Right renal pelvis (tissue), 4 donors: ENCODE measurements at places on chromosomes 7 and 10.
A peak's percentile ranks its signal among the peaks of the same experiment; 100 is the strongest.

- no peak for DNase-seq
Measured at GRCh38 chr10:114045136-114046086, 1.7 kb downstream of the ADRB1 start.

DNA sequence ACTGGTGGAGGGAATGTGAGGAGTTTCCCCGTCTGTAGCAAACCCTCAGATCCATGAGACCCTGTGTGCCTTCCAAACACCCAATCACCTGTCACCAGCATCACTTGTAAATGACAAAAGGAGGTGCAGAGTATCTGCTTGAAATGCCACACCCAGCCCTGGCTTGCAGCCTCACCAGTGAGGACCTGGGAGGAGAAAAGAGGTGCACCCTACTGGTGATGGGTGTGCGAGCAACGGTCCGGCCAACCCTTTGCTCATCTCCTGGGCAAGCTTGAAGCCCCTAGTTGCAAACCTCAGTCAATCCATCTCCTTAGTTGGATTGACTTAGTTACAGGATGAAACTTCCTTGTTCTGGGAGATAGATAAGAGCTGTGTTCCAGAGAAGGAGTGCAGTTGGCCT lies 62.4 kb upstream of the WAPL start:
- no peak for DNase-seq

DNA sequence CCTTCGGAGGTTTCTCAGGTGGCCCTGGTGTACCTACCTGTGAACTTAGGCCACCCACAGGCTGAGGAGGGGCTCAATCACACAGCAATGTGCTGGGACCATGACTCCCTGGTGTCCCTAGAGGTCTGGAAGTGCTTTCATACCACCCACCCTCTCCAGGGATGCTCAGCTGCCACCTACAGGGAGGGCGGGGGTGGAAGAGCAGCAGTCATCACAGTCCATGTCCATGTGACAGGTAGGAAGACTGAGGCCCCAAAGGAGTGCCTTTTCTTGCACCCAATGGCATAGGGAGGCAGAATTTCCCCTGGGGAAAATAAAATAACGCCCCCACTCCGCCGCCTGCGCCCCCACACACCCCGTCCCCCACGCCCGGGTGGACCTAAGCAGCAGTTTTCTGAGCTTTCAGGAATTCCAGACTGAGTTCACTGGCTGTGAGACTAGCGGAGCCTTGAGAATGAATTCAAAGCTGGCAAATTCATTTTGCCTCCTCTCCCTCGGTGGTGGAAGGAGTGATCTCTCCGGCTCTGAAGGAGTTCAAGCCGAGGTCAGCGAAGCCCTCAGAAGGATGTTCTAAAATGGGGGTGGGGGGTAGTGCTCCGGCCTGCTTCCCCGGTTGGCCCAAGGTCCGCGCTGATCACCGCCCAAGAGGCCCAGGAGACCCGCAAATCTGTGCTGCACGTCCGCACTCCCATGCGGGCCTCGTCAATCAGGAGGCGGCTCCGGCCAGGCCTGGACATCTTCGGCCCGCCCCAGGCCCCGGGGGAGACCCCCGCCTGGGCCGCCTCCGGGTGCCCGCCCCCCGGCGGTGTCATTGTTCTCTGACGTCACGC lies 2.1 kb upstream of the ZMIZ1 start:
- DNase-seq: no peak

DNA sequence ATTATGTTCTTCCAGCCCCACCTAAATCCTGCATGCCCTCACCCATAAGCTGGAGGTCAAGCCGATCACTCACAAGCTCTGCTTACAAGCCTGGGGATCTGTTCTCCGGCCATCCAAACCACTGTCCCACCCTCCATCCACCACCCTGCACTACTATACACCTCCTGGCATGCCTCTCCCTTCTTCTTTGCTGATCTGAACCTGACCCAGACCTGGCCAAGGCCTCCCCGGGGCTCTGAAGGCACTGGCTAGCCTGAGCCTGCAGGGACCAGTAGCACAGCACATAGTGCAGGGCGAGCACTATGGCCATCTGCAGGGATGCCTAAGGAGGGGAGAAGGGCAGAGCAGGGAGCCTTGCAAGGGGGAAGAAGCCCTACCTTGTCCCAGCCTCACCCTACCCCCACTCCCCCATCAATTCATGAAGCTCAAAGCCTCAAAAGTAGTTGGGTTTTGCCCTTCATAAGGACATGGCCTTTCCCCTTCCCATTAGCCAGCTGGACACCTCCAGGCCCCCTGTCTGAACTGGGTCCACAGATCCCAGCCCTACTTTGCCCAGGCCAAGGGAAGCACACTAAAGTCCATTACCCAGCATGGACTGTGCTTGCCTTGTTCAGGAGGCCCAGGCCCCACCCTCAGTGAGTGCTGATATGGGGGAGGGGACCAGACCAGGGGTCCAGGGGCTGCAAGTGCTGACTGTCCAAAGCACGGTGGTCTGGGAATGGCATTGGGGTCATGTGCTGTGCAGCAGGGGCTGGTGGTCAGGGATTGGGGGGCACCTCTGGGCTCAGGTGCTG lies 29.6 kb downstream of the CHAT start:
- DNase-seq: no peak

GRCh38 chr7:50665403-50666123 lies 100.4 kb upstream of the DDC start:
- DNase-seq: no peak

DNA sequence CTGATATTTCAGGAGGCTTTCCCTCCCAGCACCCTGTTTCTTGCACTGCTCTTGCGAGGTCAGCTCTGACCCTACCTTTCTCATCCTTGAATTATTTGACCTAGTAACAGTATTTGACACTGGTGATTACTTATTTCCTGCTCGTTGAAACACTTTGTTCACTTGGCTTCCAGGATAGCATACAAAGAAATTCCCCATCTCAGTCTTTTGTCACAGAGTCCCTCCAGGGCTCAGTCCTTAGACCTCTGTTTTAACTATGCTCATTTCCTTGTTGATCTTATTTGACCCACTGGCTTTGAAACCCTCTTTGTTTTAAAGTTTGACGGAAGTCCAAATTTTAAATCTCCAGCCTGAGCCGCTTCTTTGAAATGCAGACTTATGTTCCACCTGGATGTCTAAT lies 29.9 kb downstream of the BMPR1A start:
- DNase-seq: peak; percentile 14

GRCh38 chr7:82291931-82292330 lies 151.6 kb downstream of the CACNA2D1 start:
- no peak for DNase-seq

DNA sequence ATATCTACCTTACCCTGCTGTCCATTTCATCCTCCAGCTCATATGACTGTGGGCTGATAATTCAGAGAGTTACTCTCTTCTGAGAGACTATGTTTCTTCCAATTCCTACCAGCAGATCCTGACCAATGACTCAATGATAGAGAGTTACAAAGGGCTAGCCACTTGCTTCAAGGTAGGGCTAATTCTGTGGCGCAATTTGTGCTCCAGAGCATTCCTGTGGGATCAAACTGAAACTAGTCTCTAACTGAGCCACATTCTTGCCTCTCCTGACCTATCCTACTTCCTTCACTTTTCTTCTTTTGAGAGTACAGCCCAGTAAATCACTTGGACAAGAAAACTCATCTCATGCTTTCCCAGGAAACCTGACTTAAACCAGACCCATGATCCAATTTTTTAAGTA lies 17.9 kb upstream of the ASZ1 start:
- no peak for DNase-seq

GRCh38 chr10:78960316-78960800 lies 108.4 kb upstream of the ZMIZ1 start:
- no peak for DNase-seq

DNA sequence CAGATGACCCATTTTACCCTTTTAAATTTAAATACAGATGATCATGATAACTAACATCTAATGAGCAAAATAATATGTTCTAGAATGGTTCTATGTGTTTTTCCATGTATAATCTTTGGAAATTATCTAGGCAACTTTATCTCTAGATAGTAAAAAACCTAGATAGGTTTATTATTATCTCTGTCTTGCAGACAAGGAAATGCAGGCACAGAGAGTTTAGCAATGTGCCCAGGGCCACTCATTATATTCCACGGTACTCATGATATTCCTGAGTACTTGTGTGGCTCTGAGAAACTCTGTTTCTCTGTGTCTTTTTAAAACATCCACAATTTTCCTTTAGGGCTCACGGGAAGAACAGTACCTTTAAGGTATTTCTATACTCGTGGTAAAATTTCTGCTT lies 26.4 kb upstream of the SNX13 start:
- no peak for DNase-seq

GRCh38 chr7:34080513-34080912 lies 175.2 kb downstream of the BMPER start:
- no peak for DNase-seq

GRCh38 chr10:91742229-91742628 lies 56.0 kb upstream of the TNKS2 start:
- no peak for DNase-seq

DNA sequence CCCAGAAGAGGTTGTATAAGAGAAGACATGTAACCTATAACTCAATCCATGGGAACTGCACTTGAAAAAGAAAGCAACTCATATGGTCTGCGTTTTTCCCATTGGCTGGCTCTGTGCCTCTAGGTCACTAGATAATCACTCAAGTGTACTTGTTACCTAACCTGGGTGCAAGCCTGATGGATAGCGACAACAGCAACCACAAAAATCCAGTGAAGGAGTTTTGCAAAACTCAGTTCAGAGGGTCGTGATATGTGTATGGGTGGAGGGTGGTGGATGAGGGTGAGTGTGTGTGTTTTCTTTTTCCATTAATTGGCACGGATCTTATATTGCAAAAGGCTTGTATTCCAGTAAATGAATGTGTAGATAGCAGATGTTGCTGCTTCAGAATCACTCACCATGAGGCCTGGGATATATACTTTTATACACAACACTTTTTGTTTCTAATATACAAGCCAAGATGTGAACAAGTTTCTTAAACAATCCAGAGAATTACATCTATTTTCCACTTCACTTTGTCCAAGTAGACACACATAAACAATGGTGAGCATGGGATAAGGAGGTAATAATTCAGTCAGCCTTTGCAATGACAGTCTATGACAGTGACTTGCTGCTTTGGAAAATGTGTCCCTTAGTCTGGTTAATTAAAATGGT lies 286.9 kb upstream of the DKK1 start:
- DNase-seq: no peak

DNA sequence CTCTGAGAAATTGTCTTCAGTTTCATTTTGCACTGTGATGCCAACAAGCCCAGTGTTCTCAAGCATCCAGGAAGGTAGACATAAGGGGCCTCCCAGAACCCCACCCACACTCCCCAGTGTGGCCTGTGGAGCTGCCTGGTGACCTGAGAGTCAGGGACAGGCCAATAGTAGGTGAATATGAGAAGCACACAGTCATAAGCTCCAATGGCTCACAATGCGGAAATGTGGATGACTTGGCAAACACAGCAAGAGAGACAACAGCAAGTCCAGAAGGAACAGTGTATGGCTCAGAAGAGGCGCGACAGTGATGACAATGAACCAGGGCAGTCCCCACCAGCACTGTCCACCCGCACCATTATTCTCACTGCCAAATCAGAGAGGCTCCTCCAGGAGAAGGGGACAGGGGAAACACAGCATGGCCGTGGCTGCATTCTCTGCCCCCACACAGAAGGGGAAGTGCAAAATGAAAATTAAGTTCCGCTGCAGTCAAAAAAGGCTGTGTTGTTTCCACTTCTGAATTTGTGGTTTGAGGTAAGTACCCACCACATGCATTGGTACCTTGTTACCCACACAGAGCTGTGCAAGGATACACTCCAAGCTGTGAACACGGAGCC lies 419.8 kb downstream of the GRID1 start:
- no peak for DNase-seq

- DNase-seq: no peak
Measured at GRCh38 chr7:98467570-98468312, 66.9 kb upstream of the BAIAP2L1 start.

DNA sequence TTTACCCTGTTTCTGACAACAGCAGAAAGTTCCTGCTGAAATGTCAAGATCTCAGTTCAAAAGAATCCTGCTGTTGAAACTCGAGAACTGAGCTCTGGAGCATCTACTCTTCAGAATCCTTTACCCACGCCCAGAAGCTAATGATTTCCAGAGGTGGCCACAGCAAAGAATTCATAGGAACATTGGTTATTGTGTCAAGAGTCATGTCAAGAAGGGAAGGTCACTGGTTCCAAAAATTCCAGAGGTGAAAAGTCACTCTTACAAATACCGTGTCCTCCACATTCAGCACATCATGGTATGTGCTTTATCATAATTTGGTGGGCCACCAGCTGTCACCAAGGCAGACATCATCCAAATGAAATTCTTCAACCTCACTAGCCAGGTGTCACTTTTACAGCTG lies 394.4 kb upstream of the NPVF start:
- no peak for DNase-seq
